ENCODE measurements at places on chromosomes 5 and 9.

- DNase-seq = no peak
These were observed 6.3 kb downstream of the IGIP start for GRCh38 chr5:140131967-140132409.

DNA sequence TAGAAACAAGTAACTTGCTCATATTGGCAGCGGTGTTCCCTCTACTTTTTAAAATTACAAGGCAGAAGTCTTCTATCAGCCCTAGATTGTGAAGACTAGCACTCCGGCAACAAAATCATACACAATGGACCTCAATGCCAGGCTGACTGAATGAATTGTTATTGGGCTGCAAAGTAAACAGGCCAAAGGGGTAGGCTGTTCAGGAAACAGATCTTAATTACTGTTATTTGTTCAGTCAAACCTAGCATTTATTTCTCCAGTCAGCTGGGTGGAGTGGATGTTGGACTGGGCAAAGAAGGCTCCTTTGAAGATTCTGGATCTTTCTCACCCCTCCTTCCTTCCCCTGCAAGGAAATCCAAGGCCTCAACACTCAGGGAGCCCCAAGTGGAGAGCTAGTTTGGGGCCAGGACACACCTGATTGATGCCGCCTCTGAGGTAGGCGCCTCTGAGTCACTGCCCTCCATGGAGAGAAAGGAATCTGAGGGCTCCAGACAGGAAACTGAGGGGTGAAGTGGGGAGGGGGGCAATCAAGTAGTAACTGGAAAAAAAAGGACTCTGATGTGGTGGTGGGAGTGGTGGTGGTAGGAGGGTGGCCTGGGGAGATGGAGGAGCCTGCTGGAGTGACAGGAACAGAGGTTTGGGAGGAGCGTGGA, 35.5 kb downstream of the SERINC5 start:
- DNase-seq = no peak

- DNase-seq = no peak
These were observed 1.7 kb downstream of the EBF1 start for GRCh38 chr5:159097784-159098602.

GRCh38 chr9:114207034-114207810, 51.9 kb downstream of the COL27A1 start:
- no peak for DNase-seq

DNA sequence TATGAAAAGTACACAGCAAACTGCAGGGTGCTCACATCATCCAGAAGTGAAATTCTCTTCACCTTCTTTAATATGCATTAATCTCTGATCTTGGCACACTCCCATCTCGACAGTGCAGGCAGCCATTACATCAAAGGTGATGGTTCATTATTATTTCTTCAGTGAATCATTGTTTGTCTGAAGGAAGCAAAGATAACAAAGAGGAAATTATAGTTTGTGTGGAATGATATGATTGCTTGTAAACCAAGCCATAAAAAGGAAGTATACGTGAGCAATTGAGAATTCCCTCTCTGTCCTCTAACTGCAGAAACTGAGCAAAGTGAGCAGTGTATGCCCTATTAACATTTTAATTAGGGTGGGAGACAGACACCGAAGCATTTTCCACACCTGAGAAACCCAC, 171.6 kb upstream of the PPP1R2B start:
- DNase-seq = no peak

GRCh38 chr9:78928625-78929405, 631.9 kb downstream of the PSAT1 start:
- no peak for DNase-seq

DNA sequence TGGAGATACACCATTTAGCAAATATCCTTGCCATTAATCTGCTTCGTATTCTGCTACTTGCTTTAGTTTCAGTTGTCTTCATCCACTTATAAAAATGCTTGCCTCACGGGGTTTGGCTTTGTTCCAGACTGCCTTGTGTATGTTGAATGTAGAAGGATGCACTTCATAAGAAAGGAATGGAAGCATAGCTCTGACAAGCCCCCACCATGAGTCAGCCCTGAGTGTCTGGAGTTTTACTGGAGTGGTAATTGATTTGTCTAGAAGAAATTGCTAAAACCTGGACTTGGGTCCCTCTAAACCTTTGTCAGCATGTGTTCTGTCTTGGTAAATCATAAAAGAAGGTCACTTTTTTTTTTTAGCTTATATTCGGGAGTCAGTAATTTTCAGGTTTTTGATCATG, 4.6 kb downstream of the TEX48 start:
- no peak for DNase-seq

DNA sequence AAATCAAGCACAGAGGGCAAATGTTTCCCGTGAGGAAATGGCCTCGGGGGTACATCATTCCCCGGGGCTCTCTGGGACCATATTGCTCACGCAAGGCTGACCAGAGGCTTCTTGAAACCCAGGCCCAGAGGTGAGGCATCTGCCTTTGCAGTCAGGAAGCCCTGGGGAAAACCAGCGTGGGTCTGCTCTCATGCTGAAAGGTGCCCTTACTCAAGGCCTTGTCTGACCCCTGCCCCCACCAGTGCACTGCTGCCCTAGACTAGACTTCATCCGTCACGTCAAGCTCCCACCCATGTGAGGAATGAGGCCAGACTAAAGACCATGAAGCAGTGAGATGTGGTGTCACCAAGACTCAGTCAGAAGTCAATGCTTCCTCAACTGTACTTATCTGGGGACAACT, 66.1 kb downstream of the PAX5 start:
- DNase-seq = no peak

DNA sequence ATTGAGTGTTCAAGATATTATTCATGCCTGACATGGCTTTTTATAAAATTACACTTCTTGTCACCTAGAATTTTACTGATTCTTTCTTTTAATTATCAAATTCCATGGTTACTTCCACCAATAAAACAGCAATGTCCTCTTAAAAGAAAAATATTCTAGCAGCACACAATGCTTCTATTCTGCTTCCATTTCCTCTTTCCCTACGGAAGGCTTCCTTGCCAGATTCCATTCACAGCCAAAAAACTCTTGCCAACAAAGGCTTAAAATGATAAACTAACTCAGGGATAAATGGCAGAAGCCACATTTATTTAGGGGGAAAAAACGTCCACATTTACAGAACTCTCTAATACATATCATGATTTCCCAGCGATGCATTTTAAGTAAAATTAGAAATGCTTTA, 111.6 kb downstream of the CTNND2 start:
- no peak for DNase-seq

Measured in GM18507 (cell line).